Stimulated activated CD4-positive, alpha-beta T cell treated with anti-CD3 and anti-CD28 coated beads, Interleukin-1b, Interleukin-23, amount 100 ng/mL, for 1 hour (primary cell): ENCODE measurements at places on chromosomes 7 and 10.
A peak's percentile ranks its signal among the peaks of the same experiment; 100 is the strongest.

DNA sequence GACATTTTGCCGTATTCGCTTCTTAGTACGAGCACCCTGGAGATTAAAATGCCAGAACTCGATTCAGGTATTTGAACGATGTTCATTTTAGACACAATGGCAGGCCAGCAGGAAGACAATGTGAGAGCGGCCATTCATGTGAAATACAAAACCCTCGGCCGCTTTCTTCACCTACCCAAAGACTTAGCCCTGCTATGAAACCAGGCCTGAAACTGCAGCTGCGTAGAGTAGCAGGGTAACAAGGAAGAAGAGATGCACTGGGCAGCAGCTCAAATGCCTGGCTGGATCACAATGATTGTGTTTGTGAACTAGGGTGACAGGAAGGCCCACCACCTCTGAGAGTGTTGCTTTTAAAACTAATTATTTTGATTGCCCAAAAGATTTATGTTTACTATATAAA lies 234.8 kb downstream of the TRIL start:
- DNase-seq = no peak

DNA sequence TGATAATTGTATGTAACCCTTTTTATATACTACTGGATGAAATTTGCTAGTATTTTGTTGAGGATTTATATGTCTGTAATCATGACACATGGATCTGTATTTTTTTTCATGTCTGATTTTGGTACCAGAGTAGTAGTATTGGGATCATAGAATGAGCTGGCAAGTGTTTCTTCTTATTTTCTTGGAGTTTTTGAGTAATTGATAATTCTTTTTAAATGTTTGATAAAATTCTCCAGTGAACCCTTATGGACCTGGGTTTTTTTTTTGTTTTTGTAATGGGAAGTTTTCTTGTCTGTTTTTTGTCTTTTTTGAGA lies 28.4 kb downstream of the ZNF33A start:
- DNase-seq = no peak

DNA sequence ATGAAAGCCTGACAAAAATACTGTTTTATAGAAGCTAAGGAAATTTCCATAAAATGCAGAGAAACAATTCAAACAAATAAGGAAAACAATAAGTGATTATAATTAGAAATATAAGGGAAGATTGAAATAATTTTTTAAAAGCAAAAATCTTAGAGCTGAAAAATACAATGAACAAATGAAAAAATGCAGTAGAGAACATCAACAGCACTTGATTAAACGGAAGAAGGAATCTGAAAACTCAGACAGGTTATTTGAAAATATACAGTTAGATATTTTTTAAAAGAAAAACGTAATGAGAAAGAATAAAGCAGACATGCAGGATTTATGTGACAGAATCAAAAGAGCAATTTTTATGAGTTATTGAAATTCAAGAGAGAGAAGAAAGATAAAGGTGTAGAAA lies 279.1 kb upstream of the MAGI2 start:
- no peak for DNase-seq

- DNase-seq = no peak
Measured at GRCh38 chr7:47404010-47404409, 177.9 kb downstream of the TNS3 start.

GRCh38 chr7:79258826-79259225 lies 194.6 kb downstream of the MAGI2 start:
- no peak for DNase-seq

DNA sequence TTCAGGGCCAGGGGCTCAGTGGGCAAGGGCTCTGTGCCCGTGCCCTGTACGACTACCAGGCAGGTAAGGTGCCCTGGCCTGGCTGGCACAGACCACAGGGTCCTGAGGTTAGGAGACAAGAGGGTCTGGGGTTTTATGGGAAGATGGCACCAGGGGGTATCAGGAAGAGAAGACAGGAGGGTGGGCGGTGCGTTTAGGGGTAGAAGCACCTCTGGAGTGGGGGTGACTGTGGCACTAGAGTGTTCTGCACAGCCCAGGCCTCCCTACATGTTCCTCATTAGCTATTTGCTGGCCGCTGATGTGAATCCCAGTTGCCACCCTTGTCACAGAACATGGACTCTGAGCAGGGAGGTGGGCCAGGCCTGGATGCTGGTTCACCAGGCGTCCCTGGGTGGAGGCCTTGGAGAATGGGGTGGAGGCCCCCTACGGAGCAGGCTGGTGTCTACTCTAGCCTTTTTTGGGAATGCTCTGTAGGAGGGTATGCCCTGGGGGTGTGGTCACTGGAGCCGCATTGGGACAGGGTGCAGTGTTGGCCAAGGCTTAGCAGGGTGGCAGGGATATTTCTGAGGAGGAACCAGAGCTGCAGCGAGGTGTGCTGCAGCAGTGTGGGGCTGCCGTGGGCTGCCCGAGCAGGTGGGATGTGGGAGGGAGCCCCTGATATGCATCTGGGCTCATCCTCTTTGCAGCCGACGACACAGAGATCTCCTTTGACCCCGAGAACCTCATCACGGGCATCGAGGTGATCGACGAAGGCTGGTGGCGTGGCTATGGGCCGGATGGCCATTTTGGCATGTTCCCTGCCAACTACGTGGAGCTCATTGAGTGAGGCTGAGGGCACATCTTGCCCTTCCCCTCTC lies 5.0 kb downstream of the PGAM2 start:
- no peak for DNase-seq

- no peak for DNase-seq
Measured at GRCh38 chr7:129074361-129074871, 19.5 kb upstream of the TNPO3 start.

- no peak for DNase-seq
Measured at GRCh38 chr10:127982601-127983000, 75.7 kb downstream of the PTPRE start.

DNA sequence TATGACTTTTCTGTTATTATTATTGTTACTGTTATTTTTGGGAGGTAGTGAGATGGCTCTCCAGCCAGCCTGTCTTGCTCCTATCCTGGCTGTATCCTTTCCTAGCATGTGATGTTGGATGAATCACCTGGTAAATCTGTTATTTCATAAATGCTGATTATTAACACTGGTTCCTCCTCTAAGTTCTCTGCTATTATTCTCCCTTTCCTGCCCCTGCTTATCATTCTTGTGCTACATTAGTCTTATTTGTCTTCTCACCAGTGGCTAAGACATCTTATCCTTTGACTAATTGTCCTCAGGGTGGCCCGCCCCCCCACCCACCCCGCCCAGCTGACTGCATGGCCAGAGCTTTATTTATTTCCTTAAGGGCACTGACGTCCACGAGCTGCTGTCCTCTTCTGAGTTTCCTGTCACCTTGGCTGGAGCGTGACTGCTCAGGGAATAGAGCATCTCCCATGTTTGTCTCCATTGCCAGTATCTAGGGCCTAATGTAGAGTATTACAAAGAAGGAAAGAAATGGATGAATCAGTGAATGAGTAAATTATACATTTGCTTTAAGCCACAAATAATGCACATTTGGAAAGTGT lies 110.1 kb upstream of the KLF6 start:
- DNase-seq = no peak

- DNase-seq = peak; percentile 57
Measured at GRCh38 chr10:50739618-50740292, at the start of gene ASAH2B. Gene ASAH2B, plus strand, starts transcription at chr10:50739936. Its CDS starts 5,195 bp downstream, at chr10:50745131.

DNA sequence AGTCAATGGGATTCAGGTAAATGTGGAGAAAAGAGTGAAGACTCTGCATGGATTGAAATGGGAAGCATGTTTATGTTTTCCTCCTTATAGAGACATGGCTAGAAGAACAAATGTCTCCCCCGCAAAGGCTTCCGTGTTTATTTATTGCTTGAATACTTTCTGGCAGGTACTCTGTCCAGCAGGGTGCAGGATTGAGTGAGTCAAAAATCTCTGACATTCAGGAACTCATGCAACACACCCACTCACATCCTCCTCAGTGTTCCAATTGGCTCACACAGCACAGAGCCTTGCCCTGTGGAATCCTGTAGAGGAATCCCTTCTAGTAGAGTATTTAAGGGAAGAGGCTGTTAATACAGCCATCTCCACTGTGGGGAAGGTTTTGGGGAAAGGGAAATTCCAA lies 290.3 kb upstream of the VWC2 start:
- DNase-seq = no peak

GRCh38 chr7:121608785-121609184 lies 212.7 kb upstream of the FAM3C start:
- no peak for DNase-seq

- no peak for DNase-seq
Measured at GRCh38 chr10:77710081-77710551, 72.5 kb upstream of the KCNMA1 start.

- DNase-seq = no peak
Measured at GRCh38 chr10:42830237-42830636, 47.6 kb downstream of the BMS1 start.

GRCh38 chr10:103757531-103758293 lies 97.7 kb downstream of the SH3PXD2A start:
- no peak for DNase-seq

GRCh38 chr10:70255329-70256299 lies 22.4 kb upstream of the PPA1 start:
- DNase-seq = no peak

DNA sequence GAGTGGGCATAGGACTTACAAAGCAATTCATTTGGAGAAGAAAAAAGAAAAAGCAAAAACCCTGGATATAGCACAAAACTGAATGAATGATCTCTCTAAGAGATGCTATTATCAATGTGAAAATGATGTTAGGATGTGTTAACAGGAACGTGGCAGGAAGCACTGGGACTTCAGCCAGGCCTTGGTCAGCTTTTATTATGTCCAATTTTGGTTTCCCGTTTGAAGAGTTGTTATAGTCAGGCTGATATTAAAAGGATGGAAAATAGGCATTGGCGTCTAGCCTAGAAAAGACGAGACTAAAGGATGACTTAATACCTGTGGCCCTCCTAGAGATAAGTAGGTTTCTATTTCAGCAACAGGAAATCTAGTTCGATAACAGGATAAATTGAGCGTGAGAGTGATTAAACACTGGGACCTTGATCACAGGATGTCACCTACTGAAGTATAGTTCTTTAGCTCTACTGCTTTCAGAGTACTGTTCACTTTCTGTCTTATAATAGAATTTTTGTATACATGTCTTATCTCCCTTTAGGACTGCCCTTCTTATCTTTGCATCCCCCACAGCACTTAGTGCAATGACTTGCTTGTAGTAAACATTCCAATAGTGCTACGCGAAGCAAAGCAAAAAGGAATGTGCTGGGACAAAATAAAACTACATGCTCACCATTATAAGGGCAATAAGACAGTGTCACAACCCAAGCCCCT lies 99.8 kb upstream of the AGBL3 start:
- DNase-seq = no peak

GRCh38 chr7:66964411-66964810 lies 31.0 kb downstream of the SBDS start:
- DNase-seq = no peak

GRCh38 chr7:30511973-30512662 lies 7.5 kb upstream of the GGCT start:
- no peak for DNase-seq

DNA sequence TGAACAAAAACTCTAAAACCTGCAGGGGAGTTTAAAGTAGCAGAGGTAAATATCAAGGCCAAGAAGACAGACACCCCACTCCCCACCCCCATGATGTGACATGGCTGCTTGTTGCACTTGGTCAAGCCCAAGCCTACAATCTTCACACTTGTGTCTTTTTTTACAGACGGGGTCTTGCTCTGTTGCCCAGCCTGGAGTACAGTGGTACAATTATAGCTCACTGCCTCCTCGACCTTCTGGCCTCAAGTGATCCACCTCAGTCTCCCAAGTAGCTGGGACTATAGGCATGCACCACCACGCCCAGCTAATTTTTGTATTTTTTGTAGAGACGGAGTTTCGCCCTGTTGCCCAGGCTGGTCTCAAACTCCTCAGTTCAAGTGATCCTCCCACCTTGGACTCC lies 71.9 kb upstream of the CYTH3 start:
- no peak for DNase-seq

DNA sequence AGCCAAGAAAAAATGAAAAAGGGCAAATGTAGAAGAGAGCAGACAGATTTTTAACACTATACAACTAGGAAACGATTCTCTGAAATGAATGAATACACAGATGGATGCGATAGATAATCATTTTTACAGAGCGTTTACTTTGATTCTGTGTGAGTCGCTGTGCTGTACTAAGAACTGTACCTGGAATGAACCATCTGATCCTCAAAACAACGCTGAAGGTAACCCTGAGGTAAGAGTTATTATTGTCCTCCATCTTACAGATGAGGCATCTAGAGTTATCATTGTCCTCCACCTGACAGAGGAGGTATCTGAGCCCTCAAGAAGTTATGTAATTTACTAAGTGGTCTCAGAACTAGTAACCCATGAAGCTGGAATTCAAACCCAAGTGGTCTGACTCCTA lies 80.2 kb downstream of the CHCHD3 start:
- DNase-seq = no peak

GRCh38 chr10:76645341-76645740 lies 992.3 kb downstream of the KCNMA1 start:
- no peak for DNase-seq

- no peak for DNase-seq
Measured at GRCh38 chr7:123663200-123663599, 7.5 kb downstream of the LMOD2 start.

DNA sequence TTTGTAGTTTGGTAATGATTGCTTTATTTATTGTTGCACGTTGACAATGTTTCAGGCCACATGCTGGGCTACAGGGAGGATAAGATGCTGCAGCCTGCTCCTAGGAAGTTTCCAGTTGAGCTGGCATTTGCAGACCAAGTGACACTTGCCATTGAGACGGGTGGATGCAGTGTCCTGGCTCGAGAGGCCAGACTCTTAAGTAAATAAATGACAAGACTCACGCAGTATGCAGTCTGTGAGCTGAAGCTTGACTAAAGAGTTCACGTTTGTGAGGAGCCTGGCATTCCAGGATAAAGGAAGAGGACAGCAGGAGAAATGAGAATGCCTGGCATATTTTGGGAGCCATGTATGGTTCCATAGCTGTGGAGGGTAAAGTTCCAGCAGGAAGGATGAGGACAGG lies 105.8 kb downstream of the BAMBI start:
- DNase-seq = no peak

GRCh38 chr10:78938695-78939672 lies 129.8 kb upstream of the ZMIZ1 start:
- no peak for DNase-seq

DNA sequence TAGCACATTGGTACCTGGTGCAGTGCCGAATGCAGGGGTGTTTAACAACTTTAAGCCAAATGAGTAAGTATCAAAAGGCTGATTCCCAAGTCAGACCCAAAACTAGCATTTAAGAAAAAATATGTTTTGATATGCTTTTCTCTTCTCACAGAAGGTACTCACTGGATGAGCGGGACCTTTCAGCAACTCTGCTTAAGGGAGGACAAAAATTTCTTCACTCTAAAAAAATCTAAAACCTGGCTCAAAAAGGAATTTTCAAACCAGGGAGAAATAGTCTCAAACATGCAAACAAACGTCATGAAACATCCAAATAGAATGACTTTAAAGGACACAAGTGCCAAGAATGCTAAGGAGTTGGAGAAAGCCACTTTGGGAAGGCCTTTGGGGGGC lies 962.1 kb downstream of the KCNMA1 start:
- no peak for DNase-seq
